Hematopoietic multipotent progenitor cell treated with erythropoietin and hydrocortisone succinate and interleukin-3 and kit ligand, for 17 days (in vitro differentiated cells): ENCODE measurements at places on chromosomes 3 and 15.

- DNase-seq, result no peak
Measured at GRCh38 chr3:37945807-37946530, 44.6 kb upstream of the VILL start.

GRCh38 chr15:72492733-72493132, 18.6 kb downstream of the ARIH1 start:
- no peak for DNase-seq

DNA sequence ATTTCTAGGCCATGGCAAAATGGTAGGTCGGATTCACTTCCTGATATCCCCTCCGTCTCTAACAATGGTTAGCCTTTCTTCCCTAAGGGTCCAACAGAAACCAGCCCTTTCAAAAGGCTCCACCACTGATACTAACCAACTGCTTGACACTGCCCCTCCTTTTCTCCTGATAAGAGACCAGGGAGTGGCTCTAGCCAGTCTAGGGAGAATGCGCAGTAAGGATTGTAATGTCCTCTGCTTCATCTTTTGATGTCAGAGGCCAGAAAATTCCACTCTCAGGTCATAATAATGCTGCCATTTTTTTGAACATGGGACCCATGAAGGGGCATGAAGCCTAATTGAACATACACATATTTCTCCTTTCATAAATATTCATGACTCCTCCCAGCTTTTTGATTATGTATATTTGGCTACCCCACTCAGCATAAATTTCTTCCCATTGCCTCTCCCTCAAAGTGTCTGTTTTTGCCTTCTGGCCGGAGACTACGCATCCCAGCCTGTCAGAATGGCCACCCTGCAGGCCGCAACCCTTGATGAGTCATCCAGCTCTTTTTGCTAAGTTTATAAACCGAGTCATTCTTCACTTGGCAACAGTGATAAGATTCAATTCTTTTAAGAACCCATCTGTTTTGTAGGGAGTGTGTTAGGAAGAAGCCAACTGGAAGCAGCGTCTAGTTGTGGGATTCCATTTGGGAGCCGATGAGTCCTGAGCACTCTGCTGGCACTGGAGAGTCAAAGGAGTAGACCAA, 189.0 kb upstream of the MCTP2 start:
- no peak for DNase-seq

- no peak for DNase-seq
Measured at GRCh38 chr3:126274735-126275619, 82.2 kb downstream of the KLF15 start.

DNA sequence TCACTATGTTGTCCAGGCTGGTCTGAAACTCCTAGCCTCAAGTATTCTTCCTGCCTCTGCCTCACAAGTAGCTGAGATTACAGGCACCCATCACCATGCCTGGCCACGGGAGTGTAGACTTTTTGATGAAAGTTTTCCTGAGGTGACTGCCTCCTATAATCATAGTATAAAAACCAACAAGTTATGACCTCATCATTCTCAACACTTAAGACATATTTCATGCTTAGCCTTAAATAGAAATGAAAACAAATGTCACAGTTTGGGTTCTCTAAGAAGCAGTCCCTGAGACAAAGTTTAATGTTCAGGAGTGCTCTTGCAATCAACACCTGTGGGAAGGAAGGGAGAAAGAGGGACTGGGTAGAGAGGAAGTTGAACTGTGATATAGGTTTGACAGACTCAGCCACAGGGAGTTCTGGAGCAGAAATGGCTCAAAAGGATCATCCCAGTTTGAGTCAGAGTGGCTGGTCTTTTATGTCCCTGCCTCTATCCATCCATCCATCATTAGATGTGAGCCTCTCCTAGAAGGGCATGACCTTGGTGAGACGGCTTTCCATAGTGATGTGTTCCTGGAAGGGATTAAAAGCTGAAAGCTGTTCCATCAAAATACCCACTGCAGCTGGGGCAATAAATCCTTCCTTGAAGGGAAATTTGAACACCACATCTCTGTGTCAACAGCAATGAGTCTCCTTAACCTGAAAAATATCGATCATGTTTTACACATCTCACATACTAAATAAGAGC, 16.2 kb upstream of the ABHD5 start:
- DNase-seq, result no peak

DNA sequence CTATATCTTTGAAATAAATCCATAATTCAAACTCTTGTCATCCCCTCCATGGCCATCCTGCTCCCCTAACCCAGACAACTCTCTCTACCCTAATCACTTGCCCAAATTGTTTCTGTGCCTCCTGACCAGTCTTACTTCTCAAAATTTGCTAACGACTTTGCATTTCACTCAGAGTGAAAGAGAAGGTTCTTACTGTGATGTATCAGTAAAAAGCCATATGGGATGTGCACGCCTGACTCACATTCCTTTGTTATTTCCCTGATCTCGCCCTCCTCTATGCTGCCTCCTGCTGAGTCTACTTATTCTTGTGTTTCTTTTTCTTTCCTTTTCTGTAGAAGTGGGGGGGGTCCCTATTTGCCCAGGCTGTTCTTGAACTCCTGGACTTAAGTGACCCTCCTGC, 487.2 kb upstream of the FRG2C start:
- no peak for DNase-seq

DNA sequence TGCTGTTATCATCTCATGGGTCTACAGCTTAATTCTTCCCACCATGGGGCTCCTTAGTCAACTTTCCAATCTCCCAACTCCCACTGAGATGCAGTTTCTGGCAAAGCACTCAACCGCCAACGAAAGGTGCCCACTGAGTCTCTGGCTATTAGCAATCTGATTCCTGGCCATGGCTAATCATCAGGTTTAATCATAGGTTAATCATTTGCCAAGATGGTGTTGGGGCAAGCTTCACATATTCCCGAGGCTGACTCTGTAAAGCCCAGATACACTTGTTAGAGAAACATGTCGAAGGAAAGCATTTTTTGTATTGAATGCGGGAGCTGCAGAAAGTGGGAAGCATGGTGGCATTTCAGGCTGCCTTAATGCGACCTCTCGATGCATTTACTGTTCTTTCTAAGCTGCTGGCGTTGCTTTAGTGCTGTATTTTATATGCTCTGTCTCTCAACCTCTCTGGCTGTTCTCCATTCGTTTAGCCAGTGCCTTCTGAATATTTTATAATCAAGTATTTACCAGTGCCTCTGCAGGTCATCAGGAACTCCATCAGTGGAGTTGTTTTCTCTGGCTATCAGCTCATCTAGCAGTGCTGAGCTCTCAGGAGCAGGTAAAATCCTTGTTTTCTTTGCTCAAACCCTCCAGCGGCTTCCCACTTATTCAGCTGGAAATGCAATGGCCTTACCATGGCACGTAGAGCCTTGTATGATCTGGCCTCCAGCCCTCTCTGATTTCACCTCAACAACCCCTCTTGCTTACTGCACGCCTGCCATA, 67.0 kb downstream of the EDEM1 start:
- no peak for DNase-seq

DNA sequence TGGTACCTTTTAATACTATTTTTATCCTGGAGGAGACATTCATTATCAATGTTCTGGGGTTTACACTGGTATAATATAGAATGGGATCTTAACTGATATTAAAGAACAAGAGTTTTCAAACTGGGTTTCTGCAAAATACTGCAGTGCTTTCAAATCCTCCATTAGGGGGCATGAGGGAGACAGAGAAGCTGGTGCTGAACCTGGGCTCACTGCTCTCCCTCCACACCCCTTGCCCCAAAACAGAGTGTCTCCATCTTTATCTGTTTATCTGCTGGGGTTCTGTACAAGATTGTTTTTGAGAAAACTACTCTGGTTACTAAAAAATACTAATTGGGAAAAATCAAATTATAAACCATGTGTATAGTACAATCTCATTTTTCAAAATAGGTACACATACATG, 41.7 kb downstream of the CADPS start:
- no peak for DNase-seq
